ENCODE measurements at places on chromosomes 12 and 14.
A peak's percentile ranks its signal among the peaks of the same experiment; 100 is the strongest.

- DNase-seq = no peak
These were observed 8.2 kb downstream of the CAMKK2 start for GRCh38 chr12:121288158-121288845.

- DNase-seq = peak; percentile 25
These were observed 197.0 kb downstream of the DAD1 start for GRCh38 chr14:22391908-22392565.

DNA sequence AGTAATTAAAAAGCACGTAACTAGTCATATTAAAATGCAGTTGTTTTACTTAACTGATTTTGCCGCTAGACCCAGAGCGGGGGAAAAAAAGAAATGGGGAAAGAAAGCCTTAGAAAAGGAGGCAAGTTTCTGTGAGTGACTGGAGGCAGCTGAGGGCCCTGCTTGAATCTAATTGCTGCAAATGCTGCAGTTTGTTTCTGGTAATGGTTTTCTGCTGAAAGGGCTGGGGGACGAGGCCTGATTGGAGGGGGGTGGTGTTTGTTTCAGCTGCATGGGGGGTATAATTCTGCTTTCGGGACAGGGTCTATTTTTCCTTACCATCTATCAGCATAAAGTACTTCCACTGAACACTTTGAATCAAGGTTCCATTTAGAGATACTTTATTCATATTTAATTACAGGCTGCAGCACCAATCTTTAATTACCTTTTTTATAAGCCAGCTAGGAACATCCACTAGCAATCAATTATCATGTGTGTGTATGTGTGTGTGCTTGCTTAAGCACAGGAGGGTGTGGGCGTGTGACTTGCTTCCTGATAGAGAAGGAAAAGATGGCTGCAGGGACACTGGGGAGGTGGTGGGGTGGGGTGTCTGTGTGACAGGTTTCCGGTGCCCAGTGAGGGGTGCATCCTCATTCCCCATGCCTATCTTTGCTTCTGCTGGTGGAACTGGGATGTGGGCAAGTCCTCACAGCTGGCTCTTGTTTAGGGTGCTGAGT lies 83.4 kb downstream of the ADCK1 start:
- DNase-seq = no peak

- no peak for DNase-seq
These were observed 173.8 kb upstream of the MIS18BP1 start for GRCh38 chr14:45426685-45427282.

DNA sequence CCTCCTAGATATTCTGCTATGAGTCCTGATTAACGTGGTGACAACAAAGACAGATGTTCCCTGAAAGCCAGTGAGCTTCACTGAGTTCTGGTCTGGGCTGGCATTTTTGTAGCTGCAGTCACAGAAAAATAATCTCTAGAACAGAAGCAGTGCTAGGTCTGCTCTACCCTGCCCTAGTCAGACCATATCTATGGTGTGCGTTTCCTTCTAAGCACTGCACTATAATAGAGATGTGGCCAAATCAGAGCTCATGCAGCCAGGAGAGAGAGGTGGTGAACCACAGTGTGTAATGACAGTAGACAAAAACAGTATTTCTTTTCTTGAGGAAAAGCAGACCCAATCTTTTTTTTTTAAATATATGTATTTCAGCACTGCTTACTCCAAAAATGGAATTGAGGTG lies 76.3 kb downstream of the CMAS start:
- DNase-seq = no peak

DNA sequence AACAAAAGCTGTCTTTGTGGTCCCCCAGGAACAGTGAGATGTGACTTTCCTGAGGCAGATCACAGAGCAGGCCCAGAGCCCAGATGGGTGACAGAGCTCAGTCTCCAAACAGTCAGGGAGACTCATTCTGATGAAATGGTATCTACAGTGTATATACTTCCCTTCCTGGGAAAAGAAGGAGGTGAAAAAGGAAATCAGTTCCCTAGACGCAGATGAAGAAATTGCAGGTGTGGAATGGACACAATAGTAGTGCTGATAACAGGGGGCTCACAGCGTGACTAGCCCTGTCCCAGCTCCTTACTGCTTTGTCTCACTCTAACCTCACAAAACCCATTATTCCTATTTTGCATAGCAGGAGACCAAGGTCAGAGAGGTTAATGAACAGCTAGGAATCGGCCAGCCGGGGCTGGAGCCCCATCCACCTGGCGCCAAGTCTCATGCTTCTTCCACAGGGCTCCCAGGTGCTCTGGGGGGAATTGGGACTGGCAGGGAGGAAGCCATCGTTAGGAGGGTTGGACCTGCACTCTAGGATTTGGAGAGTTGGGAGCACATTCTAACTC lies 11.9 kb downstream of the KCNH3 start:
- DNase-seq = no peak

DNA sequence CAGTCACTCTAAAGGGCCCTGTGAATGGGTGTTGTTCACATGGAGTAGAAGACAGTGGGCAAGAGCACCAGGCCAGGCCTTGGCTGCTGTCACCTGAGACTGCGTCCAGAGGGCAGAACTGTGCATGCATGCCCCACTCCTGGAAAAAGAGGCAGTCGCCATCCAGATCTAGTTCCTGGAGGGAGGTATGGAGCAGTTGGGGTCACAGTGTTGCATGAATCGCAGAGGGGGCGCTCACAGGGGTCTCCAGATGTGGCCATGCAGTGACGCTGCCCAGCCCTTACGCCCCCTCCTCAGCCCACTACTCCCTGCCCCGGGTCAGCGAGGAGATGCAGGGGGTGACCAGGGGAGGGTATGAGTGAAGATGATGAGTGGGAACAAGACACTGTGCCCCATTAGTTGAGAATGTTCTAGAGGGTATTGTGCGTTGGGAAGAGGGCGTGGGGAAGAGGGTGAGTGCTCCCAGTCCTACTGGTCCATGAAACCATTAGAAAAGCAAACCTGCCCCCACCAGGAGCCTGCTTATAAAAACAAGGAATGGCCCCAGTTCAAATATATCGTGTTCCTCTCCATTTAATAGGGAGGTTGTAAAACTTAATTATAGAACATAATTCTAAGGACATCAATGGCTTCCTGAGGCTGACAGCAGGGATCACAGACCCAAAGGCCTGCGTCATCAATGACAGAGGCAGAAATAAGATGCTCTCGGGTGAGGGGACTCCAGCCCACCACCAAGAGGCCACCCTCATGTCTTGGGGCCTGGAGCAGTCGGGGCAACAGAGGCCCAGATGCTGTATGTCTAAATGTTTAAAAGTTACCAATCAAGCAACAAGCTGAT lies 32.2 kb upstream of the BCL7A start:
- DNase-seq = no peak

DNA sequence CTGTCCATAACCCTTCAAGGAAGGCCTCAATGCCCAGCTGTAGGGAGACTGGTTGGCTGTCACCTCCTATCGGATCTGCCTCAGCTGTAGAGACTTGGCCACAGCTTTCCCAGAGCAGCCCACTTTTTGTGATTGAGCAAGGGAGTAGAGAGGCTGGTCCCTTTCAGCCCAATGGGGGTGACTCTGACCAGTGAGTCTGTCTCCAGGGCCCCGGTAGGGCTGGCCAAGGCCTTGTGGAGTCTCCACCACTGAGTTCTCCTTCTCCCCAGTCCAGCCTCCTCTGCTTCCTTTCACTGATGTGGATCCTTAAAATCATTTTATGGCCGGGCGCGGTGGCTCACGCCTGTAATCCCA lies 14.5 kb upstream of the HPD start:
- DNase-seq = no peak

- DNase-seq = no peak
These were observed 122.1 kb downstream of the HMGA2 start for GRCh38 chr12:65946419-65946818.

DNA sequence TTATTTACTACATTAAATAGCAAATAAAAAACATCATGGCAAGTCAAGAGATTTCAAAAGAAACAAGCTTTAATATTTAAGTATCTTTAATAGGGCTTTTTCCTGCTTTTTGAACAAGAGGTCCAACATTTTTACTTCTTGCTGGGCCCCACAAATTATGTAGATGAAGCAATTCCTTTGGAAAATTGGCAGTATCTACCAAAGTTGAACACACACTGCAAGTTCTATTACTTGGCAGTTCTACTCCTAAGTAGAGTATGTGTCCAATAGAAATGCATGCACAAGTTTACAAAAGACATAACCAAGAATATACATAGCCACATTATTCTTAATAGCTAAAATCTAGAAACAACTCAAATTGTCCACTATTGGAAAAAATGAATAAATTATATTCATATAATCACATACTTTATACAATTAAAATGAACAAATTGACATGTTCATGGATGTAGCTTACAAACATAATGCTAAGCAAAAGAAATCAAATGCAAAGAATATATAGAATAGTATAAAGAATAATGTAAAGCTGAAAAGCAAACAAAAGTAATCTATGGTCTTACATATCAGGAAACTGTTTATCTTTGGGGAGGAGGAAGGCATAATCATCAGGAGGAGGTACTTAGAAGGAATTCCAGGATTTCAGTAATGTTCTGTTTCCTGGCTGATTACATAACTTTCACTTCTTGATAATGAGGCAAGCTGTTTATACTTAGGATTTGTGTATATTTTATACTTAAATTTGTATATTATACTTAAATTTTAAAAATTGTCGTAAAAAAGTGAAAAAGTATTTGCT lies 6.5 kb upstream of the TMBIM4 start:
- no peak for DNase-seq

DNA sequence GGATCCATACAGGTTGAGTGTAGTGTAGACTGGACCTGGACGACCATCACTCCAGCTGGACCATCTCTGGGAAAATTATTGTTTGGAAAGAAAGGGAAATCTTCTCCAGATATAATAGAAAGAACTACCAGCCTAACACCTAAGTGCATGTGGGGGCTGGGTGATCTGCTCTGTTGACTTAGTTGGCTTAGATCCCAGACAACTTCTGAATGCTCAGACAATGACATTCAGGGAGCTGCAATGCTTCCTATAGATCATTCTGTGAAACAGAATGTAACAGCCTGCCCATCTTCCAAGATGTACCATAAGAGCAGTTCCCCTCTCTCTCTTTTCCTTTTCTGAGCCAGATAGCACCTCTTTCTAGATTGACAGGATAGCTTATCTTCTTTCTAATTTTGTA lies 572.8 kb upstream of the STXBP6 start:
- no peak for DNase-seq

GRCh38 chr12:113591480-113591974 lies 119.9 kb upstream of the LHX5 start:
- DNase-seq = no peak

- DNase-seq = no peak
These were observed 117.2 kb downstream of the IPO8 start for GRCh38 chr12:30578426-30578825.

- no peak for DNase-seq
These were observed 1.6 kb upstream of the PTPRB start for GRCh38 chr12:70638639-70639360.

- no peak for DNase-seq
These were observed 212.6 kb downstream of the SLC16A7 start for GRCh38 chr12:59808317-59808910.

DNA sequence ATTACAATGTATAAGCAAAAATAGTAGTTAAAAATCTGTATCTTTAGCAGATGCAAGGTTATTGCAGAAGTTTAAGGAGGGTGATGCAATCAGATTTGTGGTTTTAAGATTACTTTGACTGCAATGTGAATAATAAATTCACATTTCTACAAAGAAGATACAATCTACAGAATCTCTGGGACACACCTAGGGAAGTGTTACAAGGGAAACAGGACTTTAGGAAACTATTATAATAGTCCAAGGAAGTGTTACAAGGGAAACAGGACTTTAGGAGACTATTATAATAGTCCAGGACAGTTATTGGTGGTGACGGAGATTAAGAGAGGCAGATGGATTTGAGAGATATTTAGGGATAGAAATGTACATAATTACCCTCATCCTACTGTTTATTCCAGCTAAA lies 154.4 kb upstream of the GARIN6 start:
- no peak for DNase-seq

GRCh38 chr14:84520711-84521338 lies 1009.1 kb upstream of the FLRT2 start:
- DNase-seq = no peak

DNA sequence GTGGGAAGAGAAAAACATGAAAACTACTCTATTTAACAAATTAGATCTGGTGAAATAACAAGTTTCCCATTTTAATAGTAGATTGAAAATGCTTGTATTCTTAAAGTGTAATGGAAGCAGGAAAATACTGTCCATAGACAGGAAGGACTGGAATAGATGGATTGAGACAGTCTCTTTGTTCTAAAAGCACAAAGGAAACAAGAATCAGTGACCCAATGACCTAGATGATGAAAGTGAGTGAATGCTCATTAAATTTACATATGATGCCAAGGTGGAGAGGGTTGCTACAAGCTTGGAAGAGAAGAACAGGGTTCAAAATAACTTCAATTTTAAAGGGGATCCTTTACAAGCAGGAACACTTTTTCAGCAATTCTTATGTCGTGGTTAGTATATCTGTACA lies 233.1 kb downstream of the TRHDE start:
- no peak for DNase-seq

- DNase-seq = no peak
These were observed 7.8 kb downstream of the LRTM2 start for GRCh38 chr12:1827826-1828805.

DNA sequence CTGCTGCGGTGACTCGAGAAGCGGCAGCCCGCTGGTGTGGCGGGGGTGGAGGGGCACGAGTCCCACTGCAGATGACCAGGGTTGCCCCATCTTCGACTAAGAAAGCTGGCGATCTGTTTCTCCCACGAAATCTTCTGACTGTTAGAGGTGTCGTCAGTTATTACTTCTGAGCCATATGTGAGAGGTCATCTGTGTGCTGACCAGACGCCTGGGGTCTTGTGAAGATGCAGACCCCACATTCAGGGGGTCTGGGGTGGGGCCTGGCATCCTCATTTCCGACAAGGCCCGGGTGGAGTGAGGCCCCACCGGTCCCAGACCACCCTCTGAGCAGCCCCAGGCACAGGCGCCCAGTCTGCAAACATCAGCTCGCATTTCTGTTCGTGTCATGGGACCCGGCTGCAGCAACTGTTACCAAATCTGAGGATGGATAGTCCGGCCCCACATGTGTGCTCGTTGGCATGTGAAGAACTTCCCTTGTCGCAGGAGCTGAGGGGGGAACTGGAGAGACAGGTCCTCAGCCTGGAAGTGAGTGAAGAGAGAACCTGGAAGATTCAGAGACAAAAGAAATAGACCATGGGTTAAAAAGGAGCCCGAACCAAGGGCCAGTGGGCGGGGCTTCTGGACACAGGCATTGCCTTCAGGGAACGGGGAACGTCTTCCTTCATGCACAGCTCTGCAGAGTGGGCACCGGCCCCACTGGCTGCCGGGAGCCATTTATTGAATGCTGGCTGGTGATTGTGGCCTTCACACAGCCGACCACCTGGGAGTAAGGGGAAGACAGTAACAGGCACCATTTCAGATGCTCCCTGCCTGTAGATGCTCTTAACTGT lies 135.2 kb downstream of the ADGRD1 start:
- DNase-seq = no peak

- no peak for DNase-seq
These were observed 1.2 kb downstream of the SLC2A13 start for GRCh38 chr12:40104461-40105264.

Measured in C1 segment of cervical spinal cord (tissue), 14 donors.